ENCODE measurements at places on chromosomes 2 and 18.

- peak; percentile 4 for DNase-seq
These were observed 411.0 kb upstream of the GYPC start for GRCh38 chr2:126244937-126245336.

DNA sequence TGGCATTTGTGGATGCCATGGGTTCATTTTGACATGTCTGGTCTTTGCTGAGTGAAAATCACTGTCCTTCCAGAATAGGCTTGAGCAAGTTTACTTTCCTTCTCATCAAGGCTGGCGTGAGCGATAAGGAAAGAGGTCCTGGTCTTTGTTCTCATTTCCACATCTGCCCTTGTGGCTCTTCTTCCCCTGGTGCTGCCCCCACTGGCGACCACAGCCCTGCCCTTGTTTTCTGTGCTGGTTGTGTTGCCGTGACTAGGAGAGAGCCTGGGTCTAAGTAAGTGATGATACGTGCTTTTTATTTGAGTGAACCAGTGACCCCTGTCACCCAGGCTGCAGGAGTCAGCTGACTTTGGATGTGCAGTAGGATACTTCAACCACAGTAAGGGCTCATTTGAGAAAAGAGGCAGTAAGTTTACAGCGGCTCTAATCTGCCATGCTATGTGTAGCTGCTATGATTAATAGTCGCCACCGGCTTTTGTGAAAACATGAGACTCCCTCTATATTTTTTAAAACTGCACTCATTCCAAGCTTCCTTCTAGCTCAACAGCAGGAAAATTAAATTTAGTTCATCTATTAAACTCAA is 441.7 kb downstream of the RNF144A start:
- DNase-seq = no peak

- DNase-seq = no peak
These were observed 63.4 kb upstream of the ZEB2 start for GRCh38 chr2:144583381-144583729.

GRCh38 chr2:105327690-105328089 is 1.8 kb downstream of the TGFBRAP1 start:
- no peak for DNase-seq

- no peak for DNase-seq
These were observed 28.0 kb downstream of the AGAP1 start for GRCh38 chr2:235521844-235522243.

- DNase-seq = peak; percentile 17
These were observed 878.8 kb downstream of the RNF144A start for GRCh38 chr2:7795778-7796563.

DNA sequence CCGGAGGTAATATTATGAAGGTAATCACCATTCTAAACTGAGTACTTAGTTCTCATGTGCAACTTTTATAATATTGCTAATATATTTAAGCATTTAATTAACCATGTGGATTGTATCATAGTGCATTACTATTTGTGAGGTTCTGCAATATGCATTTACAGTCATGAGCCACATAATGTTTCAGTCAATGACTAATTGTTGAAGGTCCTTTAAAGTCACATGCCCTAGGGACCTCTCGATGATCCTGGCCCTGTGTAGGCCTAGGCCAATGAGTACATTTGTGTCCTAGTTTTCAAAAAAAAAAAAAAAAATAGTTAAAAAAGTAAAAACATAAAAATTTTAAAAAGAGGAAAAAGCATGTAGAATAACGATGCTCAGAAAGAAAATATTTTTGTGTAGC is 298.0 kb downstream of the DSEL start:
- no peak for DNase-seq

GRCh38 chr2:179440642-179441251 is 176.1 kb upstream of the SESTD1 start:
- peak; percentile 33 for DNase-seq

DNA sequence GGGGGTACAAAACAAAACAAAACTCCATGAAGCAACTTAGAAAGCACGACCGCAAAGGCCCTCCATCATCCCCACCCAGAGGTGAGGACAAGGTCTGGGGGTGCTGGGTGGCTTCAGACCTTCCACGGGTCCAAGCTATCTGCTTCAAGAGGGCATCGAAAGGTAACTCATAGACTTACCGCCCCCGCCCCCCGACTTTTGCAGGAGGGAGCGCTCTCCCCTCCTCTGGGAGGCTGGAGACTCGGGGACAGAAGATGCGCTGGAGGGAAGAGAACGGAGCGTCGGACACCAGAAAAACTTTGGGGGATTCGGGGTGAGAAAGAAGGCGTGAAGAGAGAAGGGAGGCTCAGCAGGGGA is 300 bp upstream of the STON1 start:
- no peak for DNase-seq

- DNase-seq = peak; percentile 80
These were observed 136.1 kb upstream of the PID1 start for GRCh38 chr2:229407170-229407569.

DNA sequence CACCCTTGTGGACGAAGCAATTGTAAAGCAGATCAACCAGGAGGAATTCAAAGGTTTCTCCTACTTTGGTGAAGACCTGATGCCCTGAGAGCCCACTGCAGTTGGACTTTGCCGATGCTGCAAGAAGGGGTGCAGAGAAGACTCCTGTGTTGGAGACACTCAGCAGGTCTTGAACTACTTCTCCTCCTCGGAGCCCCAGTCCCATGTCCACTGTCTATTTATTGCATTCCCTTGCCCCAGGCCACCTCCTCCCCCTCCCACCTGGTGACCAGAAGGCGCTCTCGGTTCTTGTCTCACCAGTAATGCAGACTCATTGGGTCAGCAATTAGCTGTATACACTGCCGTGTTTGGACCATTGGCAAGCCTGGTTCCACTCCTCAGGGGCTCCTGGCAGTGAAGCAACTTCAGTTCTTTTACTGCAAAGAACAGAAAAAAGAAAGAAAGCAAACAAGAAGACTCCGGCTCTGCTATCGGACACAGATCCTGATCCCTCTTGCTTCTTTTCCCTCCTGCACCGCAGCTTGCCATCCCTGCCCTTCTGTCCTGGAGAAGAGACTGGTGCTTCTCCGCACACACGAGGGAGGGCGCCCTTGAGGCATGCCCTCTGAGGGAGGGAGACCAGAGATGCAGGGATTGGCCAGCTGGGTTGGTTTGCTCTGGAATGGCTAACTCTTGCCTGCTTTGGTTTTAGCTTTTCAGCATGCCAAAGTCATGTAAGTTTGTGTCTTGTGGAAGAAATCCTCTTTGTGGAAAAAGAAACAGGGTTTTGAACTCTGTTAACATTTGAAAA is 112.2 kb upstream of the EPAS1 start:
- DNase-seq = no peak

DNA sequence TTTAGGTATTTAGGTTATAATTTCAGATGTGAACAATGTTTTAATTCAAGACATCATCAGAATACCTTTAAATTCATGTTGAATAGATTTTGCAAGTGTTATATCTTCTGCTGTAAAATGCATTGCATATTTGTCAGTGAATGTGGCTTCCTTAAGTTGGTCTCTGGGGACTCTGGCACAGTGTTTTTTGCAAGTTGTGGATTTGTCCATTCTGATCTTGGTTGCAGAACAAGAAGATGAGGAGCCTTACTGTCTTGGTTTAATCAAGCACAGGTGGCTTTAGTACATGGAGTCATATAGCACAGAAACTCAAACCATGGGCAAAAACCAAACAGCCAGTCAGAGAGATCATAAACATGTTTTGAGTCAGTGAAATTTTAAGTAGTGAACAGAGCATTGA is 135.7 kb downstream of the ARHGAP28 start:
- DNase-seq = no peak

GRCh38 chr2:158143703-158144360 is 42.2 kb downstream of the UPP2 start:
- no peak for DNase-seq

GRCh38 chr2:172270278-172271079 is 156.9 kb upstream of the ITGA6 start:
- no peak for DNase-seq

DNA sequence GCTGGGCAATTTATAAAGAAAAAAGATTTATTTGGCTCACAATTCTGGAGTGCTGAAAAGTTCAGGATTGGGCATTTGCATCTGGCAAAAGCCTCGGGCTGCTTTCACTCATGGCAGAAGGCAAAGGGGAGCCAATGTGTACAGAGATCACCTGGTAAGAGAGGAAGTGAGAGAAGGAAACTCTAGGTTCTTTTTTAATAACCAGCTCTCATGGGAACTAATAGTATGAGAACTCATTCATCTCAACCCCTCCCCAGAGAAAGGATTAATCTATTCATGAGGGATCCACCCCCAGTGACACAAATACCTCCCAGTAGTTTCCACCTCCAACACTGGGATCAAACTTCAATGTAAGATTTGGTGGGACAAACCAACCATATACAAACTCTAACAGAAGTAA is 129.0 kb downstream of the EVA1A start:
- DNase-seq = no peak

DNA sequence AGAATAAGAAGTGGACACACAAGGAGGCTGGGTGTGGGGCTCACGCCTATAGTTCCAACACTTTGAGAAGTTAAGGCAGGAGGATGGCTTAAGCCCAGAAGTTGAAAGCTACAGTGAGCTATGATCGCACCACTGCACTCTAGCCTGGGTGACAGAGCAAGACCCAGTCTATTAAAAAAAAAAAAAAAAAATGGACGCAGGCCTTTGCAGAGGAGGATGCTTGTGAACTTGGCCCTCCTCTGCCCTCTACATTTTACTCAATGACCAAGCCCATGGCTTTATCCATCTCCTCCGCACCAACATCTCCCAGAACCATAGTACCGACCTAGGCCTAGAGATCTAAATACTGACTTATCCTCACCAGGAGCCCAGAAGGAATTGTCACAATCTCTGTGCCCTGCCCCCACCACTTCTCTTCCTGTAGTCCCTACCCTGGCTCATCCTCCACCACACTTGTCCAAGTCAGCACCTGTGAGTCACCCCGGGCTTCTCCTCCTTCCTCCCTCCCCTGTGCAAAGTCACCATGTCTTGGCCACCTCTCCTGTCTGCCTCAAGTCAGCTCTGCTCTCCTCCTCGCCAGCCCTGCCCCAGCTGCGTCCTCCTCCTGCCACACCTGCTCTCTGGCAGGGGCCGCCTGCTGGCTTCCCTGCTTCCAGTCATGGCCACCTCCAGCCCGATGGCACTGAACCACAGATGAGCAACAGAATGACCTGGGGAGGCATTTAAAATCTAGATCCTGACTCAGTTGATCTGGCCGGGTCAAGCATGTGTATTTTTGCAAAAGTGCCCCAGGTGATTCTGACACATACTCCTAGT is 35.8 kb upstream of the ASPRV1 start:
- DNase-seq = peak; percentile 70

DNA sequence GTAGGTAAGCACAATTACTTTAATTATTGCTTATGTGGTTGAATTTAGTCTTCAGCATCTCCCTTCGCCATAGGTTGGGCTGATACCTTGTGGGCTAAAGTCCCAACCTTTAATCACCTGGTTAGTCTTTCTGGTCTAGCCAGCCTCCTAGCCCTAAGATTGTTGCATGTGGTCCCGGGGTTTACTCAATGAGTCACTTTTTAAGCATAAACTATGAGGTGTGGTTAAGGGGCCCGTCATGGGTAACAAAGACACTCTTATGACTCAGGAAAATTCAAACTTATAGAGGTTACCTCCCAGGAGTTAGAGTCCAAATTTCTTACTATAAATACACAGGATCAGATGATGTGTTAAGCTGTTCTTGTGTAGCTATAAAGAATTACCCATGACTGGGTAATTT is 841.6 kb downstream of the TRIB2 start:
- no peak for DNase-seq

- peak; percentile 18 for DNase-seq
These were observed 3.1 kb upstream of the MOB1A start for GRCh38 chr2:74181739-74182138.
